ENCODE measurements at places on chromosomes 2 and 18. TPM values are rescaled to one million over a fixed set of nuclear protein-coding genes. Genes with fewer than 3 reads are reported as not detected.

- H3K27ac ChIP-seq: no peak overlapping the region
- H3K4me1 ChIP-seq: no peaks in the 10 kb centered on the region
- peaks cover 2% of the 10 kb centered on the region for H3K36me3 ChIP-seq
- no peak for DNase-seq
These were observed 39.7 kb downstream of the SH3YL1 start for GRCh38 chr2:223971-224760.

The VWA3B gene
- 27.0 TPM for total RNA-seq

DNA sequence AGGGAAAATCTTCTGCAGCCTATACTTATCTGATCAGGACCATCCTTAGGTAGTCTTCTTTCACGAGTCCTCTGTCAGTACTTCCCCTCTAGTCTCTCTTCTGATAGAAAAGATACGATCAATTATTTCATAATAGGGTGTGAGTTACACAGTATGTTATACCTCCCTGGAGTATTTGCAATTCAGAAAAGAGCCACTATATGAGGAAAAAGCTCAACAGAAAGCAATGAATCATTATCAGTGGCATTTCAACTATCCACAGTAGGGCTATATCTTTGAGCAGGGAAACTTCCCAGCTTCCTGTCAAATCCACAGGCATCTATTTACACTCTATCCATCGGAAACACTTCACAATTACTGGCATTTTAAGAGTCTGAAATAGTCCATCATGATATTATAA lies 105.3 kb upstream of the ACVR2A start:
- no peaks in the 10 kb centered on the region for H3K27me3 ChIP-seq
- no peak overlapping the region for H3K4me3 ChIP-seq
- H3K36me3 ChIP-seq: no peaks in the 10 kb centered on the region
- no peak overlapping the region for H3K27ac ChIP-seq
- no peak for DNase-seq

- no peak overlapping the region for H3K27ac ChIP-seq
- H3K36me3 ChIP-seq: no peaks in the 10 kb centered on the region
- no peak overlapping the region for H3K4me3 ChIP-seq
- no peaks in the 10 kb centered on the region for H3K27me3 ChIP-seq
These were observed 56.2 kb upstream of the ROCK1 start for GRCh38 chr18:21167641-21168377.

- no peaks in the 10 kb centered on the region for H3K36me3 ChIP-seq
- no peak overlapping the region for H3K4me3 ChIP-seq
- H3K27me3 ChIP-seq: no peaks in the 10 kb centered on the region
These were observed 122.9 kb downstream of the ATAD2B start for GRCh38 chr2:23803965-23804542.

- no peak for DNase-seq
- H3K36me3 ChIP-seq: no peaks in the 10 kb centered on the region
- no peaks in the 10 kb centered on the region for H3K4me1 ChIP-seq
- H3K27me3 ChIP-seq: no peaks in the 10 kb centered on the region
- no peak overlapping the region for H3K27ac ChIP-seq
These were observed 15.5 kb downstream of the HDAC4 start for GRCh38 chr2:239385096-239386000.

The SLC19A3 gene
- 0.50 TPM for total RNA-seq

- no peak overlapping the region for H3K4me3 ChIP-seq
- no peaks in the 10 kb centered on the region for H3K27me3 ChIP-seq
- no peak overlapping the region for H3K27ac ChIP-seq
These were observed 10.6 kb downstream of the SCG2 start for GRCh38 chr2:223591596-223591995.

DNA sequence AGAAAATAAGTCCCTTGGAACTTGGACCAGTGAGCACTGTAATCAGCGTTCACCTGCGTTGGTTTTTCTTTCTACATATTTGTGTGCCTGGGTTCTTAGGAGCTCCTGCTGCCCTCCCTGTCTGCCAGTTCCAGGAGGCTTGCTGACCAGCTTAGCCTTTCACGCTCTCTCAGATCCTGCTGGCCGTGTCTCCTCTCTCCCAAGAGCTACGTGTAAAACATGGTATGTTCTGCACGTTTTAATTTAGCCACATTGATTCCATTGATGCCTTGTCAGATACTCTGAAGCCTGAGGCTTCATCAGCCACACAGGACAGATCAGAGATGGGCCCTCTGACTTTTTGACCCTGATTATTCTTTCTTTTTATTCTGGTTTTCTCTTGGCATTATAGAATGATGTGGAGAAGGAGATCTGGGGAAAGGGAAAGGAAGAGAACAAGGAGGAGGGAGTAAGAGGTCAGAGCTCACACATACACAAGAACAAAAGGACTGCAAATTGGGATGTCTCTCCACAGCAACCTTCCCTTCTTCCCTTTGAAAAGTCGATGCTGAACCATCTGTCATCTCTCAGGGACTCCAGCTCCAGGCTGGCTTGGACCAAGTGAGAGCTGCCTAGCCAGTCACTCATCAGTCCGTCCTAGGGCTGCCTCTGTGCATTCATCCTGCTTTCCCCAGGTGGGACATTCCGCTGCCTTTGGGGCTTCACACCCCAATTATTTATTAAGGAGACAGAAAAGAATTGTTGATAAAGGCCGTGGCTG lies 152.8 kb downstream of the PIK3C3 start:
- no peak overlapping the region for H3K27ac ChIP-seq
- no peak overlapping the region for H3K4me3 ChIP-seq
- DNase-seq: no peak
- no peaks in the 10 kb centered on the region for H3K36me3 ChIP-seq

The SF3B1 gene
- 293 TPM for total RNA-seq

DNA sequence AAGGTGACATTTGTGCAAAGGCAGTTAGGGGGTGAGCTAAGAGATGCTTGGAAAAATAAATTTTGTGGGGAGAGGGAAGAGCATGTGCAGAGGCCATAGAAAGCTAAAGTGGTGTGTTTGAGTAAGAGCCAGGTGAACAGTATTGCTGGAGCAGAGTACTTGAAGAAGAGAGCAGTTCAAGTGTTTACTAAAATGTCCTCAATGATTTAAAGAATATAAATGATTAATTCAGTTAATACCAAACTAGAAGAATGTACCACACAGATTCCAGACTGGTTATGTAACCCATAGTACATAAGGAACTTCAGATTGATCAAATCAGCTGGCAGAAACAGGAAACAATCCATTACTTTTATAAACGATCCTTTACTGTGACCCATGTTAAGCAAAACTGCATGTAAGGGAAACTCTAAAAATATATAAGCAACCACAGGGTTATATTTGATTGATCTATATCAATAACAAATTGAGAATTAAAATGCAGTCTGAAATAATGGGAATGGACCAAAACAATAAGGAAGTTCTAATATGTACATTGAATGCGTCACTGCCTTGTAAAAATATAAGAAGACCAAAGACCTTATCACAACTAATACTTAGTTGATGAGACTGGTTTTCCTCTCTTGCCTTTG lies 76.9 kb downstream of the LDAH start:
- no peaks in the 10 kb centered on the region for H3K4me1 ChIP-seq
- no peak for DNase-seq

The ALLC gene
- 18.5 TPM for total RNA-seq

Data from testis (tissue), 5 donors.